Suppressor macrophage treated with lipopolysaccharide for 1 hour (primary cell): ENCODE measurements at places on chromosomes 1 and 21.

DNA sequence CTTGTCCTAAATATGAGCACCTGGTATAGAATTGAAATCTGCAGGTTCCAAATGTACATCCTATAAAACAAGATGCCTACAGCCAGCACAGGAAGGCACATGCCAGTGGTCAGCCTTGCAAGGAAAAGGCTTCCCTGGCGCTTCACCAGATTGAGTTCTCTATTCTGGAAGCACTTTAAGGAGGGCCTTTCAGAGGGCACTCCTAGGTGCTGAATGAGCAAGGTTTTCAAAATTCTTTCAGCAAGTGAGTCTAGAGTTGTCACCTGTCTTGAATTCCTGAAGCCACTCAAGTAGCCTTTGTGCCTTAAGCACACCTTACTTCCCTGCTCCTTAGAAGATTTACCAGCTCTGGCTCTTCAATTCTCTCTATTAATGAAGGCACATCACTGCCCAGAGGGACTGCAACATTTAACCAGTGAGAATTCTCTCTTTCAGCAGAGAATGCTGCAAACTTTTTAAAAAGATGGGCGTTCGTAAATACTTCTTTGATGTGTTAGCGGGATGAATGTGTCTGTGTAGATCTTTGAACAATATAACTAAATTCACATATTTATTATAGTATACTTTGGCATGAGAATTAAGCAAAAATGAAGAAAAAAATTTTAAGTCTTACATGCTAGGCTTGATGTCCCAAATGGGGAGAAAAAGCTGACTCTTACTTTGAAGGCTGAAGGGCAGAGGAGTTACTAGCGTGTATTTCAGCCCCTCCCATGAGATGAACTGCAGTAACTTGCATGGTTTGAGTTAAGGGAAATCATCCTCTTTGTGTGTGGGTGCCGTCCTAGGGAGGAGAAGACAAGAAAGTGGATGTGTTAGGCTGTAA is 162.0 kb downstream of the NTPCR start:
- peak; percentile 12 for DNase-seq

- no peak for DNase-seq
Observed at GRCh38 chr1:94927405-94928175, 680 bp upstream of the CNN3 start.

GRCh38 chr1:167722152-167722869 is 529 bp downstream of the MPZL1 start:
- peak; percentile 28 for DNase-seq

DNA sequence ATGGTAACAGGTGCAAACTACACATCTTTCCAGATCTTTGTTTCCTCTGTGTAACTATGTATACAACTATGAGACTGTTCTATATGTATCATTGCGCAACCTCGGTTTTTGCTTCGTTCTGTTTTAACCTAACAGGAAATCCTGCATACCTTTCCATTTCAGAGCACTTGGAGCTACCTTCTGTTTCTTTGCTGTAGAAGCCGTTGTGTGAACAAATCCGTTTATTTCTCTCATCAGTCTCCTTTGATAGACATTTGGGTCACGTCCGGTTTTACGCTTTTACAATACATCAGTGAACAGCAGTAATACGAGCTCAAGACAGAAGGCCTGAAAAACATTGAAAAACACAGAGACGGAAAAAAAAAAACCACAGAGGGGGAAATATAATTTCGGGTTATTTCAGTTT is 10.5 kb downstream of the ATP5IF1 start:
- DNase-seq, result no peak

DNA sequence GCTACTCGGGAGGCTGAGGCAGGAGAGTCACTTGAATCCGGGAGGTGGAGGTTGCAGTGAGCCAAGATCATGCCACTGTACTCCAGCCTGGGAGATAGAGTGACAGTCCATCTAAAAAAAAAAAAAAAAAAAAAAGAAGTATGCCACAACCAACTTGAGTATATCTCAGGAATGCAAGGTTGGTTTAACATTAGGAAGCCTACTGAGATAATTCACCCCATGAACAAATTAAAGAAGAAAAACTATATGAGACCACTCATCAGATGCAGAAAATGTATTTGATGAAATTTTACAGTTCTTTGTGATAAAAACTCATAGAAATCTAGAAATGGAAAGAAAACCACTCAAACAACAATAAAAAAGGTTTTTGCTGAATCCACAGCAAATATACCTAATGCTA is 373.8 kb downstream of the LMO4 start:
- DNase-seq, result no peak
